ENCODE measurements at places on chromosomes 16 and 17.

GRCh38 chr17:41419716-41420115 lies 4.7 kb downstream of the KRT37 start:
- DNase-seq = no peak

- no peak for DNase-seq
Measured at GRCh38 chr16:57423152-57423551, 18.6 kb downstream of the CCL17 start.

GRCh38 chr16:82580298-82580890 lies 46.4 kb upstream of the CDH13 start:
- no peak for DNase-seq

DNA sequence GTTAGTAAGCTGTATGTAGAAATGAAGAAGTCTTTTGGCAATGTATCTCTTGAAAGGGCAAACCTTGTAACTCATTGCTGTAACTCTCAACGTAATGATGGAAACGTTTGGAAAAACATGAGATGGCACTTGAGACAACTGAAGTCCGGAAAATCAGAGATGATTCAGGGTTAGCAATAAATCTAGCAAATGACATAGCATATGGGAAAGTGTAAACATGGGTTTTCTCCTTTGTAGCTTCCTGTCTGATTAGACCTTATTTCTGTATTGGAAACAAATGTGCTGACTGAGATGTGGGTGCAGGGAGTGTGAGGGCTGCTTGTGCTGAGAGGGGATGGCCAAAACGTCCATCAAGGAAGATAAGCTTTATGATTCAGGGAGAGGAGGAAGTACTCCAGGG lies 110.7 kb upstream of the FAM20A start:
- DNase-seq = no peak

- no peak for DNase-seq
Measured at GRCh38 chr17:1123393-1123831, 56.4 kb downstream of the ABR start.

GRCh38 chr17:2897605-2898004 lies 101.4 kb downstream of the RAP1GAP2 start:
- no peak for DNase-seq

GRCh38 chr16:26791169-26791568 lies 275.6 kb upstream of the C16orf82 start:
- DNase-seq = no peak

- DNase-seq = peak; percentile 70
Measured at GRCh38 chr17:65556014-65556909, 5.2 kb downstream of the AXIN2 start.
